ENCODE measurements at places on chromosomes 6 and 20.

- no peak for DNase-seq
Measured at GRCh38 chr6:163991321-163991720, 576.8 kb downstream of the QKI start.

DNA sequence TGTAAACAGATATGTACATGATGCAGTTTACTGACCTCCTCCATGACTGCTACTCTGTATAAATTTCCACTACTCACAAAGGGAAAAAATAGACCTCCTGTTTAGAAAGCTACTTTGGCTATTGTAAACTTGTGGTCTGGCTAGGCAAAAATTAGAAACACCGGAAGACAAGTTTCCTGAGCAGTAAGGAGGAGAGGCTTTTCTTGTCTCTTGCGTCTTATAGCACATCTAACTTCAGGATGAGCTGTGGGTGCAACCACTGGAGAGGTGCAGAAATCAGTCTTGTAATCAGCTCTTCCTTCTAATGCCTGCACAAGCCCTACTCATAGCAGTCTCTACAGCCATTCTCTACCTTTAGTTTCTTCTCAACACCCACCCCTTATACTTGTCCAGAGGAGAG is 296.5 kb upstream of the SLC35B3 start:
- no peak for DNase-seq

DNA sequence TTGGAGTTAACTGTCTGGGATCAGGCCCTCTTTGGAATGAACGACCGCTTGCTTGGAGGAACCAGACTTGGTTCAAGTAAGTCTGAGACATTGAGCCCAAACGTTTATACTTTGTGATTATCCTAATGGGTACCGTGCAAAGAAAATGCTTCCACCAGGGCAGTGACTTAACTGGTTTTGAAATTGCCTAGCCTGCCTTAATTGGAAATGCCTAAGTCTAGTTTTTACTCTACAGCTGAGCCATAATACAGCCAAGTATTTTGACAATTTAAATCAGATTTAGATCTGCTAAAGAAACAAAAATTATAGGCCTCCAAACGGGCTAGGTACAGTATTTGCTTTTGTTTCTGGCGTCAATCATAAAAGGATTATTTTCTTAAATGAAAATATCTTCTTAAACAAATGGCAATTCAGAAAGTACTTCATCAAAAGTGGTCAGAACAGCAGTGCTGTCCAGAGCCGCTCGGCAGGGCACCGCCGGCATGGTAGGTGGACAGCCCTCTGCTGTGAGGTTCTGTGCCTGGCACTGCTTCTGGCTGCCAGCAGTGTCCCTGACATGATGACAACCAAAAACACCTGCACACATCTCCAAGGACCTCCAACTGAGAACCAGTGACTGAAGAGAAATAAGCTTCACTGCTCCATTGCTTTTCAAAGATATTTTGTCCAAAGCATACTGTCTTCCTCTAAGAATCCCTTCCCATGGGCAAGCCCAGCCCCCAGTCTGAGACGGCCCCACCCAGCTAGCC is 55.6 kb downstream of the EZR start:
- DNase-seq: no peak

DNA sequence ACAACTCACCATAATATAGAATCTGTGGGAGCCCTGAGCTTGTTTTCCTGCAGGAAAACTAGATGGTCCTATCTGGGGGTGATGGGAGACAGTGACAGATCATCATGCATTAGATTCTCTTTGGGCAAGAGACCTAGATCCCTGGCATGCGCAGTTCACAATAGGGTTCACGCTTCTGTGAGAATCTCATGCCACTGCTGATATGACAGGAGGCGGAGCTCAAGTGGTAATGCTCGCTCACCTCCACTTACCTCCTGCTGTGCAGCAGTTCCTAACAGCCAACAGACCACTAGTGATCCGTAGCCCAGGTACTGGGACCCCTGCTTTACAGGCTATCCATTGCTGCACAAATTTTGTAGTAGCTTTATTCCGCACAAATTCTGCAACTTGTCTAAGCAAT is 84.5 kb downstream of the HIVEP2 start:
- DNase-seq: no peak

DNA sequence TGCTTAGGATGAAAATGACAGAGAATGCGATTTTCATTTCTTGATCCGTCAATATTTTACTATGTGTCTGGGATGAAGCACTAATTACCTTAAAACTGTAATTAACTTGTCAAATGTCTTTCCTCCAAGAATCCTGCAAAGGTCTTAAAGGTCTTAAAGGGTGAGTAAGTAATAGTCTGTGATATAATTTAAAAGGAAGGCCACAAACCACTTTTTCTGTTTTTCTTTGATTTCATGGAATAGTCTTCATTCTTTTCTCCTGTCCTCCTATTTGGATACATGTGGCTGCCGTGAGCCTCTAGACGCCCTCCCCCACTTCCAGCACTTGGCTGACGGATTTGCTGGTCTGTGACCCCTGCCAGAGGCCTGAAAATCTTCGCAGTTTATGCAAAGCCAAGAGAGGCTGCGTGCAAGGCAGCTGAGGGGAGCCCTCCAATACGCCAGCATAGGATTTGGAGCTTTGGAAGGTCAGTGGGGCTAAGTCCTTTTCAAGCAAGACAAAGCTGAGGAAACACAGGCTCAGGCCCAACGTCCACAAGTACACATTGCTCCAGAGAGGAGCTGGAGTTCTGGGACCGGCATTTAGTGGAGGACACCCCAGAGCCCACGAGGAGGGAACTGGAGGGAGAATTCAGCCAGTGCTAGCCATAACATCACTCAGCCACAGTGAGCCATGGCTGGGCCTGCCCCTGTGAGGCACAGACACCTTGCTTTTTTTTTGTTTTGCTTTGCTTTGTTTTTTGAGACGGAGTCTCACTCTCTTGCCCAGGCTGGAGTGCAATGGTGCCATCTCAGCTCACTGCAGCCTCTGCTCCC is 382.6 kb downstream of the SMOC2 start:
- DNase-seq: no peak

GRCh38 chr6:152353440-152353839 is 283.7 kb downstream of the SYNE1 start:
- no peak for DNase-seq

DNA sequence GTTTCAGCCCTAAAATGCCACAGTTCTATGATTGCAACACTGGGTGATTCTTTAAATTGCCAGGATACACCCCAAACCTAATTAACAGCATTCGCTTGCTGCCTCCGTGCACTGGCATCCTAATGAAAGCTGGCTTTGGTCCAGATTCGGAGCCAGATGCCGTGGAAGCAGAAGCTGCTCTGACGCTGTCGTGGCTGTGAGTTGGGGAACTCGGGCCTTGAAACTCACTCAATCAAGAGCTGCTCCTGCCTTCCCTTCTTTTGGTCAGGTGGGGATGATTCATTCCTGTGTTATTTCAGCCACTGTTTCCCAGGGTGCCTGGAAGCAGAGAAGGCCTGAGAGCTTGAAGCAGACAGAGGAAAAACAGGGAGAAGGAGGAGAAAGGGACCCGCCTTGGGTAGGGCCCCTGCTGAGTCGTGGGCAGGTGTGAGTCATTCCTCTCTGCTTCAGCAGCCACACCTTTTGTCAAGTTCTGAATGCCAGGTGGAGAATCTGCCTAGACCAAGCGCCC is 36.2 kb upstream of the DSP start:
- no peak for DNase-seq

GRCh38 chr20:47143657-47144056 is 212.8 kb downstream of the ZMYND8 start:
- DNase-seq: no peak
